ENCODE measurements at places on chromosomes 6 and 20.
A peak's percentile ranks its signal among the peaks of the same experiment; 100 is the strongest.

DNA sequence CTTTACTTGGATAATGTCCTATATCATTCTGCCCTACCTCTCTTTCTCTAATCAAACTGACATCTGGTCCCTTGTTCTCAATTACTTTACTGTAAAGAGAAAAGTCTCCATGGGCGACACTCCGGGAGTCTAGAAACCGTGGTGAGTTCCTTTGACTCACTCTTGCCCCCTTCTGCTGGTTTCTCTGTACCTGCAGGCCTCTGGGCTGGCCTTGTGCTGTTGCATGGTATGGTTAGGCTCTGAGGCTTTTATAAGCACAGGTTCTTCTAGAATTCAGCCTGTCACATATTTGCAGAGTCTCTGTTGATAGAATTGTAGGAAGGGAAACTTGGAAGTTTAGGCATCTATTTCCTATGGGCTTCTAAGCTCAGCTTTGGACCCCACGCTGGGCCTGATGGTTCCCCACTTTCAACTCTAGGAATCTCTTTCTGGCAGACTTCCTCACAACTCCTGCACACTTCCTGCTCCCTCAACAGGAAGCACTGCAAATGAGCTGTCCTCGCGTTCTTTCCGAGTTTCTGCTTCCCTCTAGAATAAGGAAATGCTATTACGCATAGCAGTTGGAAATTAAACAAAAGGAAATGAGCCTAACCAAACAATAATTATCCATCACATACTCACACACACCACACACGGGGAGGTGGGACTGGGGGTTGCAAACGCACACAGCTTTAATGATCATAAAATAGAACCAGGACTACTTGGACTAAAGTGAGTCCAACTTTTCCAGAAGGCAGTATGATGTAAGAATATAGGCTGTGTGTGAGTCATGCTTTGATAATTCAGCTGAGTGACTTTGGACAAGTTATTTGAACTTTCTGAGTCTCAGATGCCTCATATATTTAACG lies 683.3 kb downstream of the QKI start:
- no peak for DNase-seq

DNA sequence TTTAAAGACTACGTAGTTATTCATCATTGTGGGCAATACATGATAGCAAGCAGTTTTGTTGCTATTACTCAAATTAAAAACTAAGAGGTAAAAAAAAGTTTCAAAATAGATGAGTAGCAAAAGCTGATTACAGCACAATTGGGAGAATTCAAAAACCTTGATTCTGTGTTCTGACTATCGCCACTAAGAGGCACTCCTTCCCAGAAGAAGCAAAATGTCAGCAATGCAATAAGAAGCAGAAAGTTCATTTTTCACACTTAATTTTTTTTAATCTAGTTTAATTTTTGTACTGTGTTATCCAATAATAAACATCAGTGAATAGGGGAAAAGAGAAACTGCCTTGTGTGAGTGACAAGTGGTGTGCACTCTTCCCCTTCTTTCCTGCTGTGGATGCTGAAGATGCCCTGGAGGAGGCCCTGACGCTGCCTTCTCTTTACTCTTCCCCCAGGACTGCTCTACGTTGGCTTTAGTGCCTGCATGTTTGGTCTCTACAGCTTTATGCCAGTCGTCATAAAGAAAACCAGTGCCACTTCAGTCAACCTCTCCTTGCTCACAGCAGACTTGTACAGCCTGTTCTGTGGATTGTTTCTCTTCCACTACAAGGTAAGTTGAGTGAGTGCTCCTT lies 263.2 kb upstream of the PLN start:
- DNase-seq, result no peak

GRCh38 chr6:112296122-112296521 lies 41.8 kb upstream of the LAMA4 start:
- DNase-seq, result no peak

DNA sequence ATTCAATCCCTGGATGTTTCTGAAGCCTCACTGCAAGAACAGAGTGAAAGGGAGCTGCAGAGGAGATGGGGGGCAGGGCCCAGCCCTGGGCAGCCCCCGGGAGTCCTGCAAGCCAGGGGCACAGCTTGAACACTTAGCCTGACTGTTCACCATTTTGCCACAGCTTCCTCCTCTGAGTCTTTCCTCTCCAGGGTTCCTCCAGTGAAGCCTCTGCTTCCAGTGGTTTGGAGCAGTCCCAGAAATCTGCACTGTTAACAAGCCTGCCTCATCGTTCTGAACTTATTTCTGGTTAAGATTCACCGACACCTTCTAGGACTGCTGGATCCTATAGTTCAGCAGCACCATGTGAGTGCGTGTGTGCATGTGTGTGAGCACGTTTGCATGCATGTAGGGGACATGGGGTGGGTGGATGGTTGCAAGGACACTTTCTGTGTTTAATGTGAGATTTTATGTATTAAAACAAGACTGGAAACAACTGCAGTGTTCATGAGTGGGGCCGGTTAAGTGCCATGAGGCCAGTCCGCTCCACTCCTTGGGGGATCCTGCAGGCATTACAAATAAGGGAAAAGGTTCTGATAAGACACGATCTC lies 24.6 kb downstream of the CEBPB start:
- no peak for DNase-seq

GRCh38 chr6:71510057-71510713 lies 221.6 kb downstream of the OGFRL1 start:
- DNase-seq, result no peak

- no peak for DNase-seq
Observed at GRCh38 chr20:36881331-36881730, 5.4 kb downstream of the TLDC2 start.

DNA sequence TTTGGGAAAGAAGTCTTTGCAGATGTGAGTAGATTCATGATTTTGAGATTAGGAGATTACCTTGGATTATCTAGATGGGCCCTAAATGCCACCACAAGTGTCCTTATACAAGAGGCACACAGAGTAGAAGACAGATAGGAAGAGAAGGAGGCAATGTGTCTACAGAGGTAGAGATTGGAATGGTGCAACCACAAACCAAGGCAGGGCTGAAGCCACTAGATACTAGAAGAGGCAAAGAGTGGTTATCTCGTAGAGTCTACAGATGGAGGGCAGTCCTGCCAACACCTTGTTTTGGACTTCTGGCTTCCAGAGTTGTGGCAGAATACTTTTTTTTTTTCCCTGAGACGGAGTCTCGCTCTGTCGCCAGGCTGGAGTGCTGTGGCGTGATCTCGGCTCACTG lies 138.3 kb upstream of the AKIRIN2 start:
- DNase-seq, result no peak

DNA sequence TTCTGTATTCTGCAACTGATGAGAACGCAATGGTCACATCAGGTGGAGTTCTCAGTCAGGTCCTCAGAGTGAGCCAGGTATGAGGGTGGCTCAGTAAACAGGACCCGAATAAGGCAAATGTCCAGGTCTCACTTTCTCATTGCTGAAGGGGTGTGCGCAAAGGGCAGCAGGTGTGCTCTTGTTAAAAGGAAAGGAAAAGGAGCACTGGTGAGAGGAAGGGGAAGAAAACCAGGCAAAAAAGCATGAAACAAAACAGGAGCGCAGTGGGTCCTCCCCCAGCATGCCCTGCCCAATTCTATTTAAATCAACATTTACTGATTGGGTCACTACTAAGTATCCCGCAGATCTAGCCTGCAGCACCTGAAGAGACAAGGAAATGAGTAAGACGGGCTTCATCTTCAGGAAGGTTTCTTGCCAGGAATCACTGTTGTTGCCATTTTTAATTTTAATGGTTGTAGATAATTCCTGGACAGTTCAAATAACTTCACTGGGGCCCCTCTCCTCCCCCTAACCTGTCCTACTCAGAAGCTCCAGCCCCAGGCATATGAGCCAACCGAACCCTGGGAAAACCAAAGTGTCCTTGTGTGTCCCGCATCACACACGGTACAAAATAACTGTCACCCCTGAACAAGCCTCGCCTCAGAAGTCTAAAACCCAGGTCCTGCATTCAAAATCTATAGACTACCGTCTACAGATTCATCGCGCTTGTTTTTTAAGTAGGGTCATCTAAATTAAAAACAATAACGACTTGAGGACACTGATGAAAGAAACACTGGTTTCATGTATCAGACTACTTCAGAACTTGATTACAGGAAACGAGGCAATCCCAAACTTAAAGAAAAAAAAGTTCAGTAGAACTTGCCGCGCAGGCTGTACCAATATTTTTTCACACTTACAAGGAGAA lies 980 bp downstream of the MBOAT1 start:
- no peak for DNase-seq

- peak; percentile 43 for DNase-seq
Observed at GRCh38 chr6:159979136-159979874, 10.4 kb downstream of the IGF2R start.

DNA sequence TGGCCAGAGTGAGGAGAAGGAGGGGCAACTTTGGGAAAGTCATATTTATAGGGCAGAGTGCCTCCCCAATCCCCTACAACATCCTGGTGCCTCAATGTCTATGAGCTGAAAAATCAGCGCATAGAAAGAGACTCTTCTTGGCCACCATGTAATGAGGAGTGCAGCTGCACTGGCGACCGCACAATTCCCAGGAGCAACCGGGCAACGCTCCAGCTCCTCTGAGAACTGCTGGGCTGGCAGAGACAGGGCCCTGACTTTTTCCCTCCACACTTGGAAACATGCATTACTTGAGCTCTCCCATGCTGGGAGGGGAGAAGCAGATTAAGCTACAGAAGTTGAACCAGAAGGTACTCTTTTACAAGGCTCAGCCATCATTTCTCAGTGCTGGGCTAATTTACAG lies 31.4 kb upstream of the MARCKS start:
- no peak for DNase-seq

- no peak for DNase-seq
Observed at GRCh38 chr6:83257791-83258190, 64.6 kb downstream of the RWDD2A start.

GRCh38 chr6:166202321-166202733 lies 34.7 kb upstream of the TBXT start:
- DNase-seq, result no peak

- no peak for DNase-seq
Observed at GRCh38 chr20:40690836-40691565, 2.0 kb upstream of the MAFB start.

Data from activated T-helper 1 cell treated with Interleukin-2 at 50 U/mL for 16 hours (primary cell).